ENCODE measurements at places on chromosomes 6 and 20. TPM values are rescaled to one million over a fixed set of nuclear protein-coding genes. Genes with fewer than 3 reads are reported as not detected.

The RAD21L1 gene
- not detected for total RNA-seq

DNA sequence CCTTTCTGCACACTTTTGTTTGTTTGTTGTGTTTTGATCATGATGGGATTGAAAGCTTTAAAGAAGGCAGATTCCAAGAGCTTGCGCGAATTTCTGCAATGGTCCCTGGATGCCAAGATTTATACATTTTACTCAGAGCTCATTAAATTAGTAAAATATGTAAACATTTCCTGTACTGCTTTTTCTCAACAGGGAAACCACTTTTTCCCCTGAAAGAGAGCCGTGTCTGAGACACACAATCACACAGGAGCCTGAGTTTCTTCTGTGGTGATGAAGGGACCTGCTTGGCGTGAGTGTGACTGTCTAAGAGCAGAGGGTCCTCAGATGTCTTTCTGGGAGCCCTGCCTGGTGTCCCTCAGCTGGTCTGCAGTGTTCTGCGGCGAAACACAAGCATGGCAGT lies 12.1 kb upstream of the TAGAP start:
- DNase-seq, result no peak

- DNase-seq, result peak; percentile 96
Observed at GRCh38 chr6:113433335-113433991, 423.7 kb upstream of the MARCKS start.

GRCh38 chr6:81446509-81446908 lies 306.0 kb downstream of the TENT5A start:
- DNase-seq, result no peak

GRCh38 chr6:160177220-160177619 lies 55.6 kb downstream of the SLC22A1 start:
- no peak for DNase-seq

The TULP4 gene
- total RNA-seq, result 90.2 TPM

DNA sequence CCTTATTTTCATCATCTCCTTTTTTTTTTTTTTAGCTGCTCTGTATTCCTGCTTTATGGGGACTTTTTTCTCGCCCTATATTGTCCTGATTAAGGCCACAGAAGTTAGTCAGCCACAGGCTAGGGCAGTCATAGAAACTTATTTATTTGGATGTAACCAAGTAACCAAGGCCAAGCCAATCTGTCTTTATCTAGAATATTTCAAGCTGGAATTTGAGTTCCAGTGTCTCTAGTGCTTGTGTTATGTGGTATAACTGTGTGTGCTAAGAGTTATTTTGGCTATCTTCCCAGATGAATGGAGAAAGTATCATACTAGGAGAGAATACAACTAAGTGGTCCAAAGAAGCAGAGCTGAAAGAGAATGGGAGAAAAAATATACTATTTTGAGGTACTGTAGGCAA lies 751.5 kb downstream of the CBLN4 start:
- no peak for DNase-seq

The C6orf120 gene
- total RNA-seq, result 57.9 TPM

DNA sequence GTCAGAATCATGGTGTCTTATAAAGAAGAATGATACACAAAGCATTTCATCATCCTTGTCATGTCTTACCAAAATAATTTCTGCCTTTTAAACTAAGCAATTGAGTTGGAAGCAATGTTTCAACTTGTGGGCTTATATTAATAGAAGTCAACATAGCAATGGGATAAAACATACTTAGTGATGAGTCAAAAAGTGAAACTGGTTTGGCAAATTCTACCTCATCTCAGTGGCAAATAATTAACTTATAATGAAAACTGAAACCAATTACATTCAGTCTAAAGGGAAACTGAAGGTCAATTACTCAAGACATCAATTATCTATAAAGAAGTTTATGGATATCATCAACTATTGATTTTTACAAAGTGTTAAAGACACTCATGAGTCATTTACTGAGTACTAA lies 463.8 kb downstream of the BMP2 start:
- DNase-seq, result no peak

DNA sequence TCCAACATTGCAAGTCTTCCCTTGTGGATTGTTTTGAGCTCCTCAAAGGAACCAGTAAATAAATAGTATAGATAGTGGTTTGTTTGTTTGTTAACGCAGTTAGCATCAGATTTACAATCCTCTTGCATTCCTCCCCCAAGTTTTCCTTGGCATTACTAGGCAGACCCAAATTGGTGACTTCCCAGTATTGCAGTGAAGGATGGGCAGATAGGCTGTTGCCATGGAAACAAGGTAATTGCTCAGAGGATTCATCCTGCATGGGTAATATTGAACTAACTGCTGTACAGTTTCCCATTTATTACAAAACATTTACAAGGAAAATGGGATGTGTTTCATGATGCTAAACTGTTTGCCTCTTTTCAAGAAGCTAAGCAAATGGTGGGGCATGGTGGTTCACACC lies 477.2 kb downstream of the EPM2A start:
- no peak for DNase-seq

DNA sequence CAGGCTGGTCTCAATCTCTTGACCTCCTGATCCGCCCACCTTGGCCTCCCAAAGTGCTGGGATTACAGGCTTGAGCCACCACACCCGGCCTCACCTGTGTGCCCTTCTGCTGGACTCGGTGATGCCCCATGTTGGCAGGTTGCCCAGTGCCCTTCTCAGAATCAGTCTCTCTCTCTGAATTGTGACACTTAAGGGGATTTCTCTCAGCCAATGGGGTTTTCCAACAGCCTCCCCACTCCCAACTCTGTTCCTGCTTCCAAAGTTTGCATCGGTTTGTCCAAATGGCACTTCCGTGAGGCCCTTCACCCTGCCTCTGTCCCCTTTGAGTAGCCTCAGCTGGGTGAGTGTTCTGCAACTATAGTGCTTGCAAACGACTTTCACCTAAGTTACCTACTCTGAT lies 3.1 kb upstream of the MRPS10 start:
- DNase-seq, result no peak

Data from fibroblast of villous mesenchyme (primary cell).